ENCODE measurements at places on chromosomes 2 and 18.

GRCh38 chr2:200275295-200276013, 31.0 kb upstream of the SPATS2L start:
- no peak for DNase-seq

DNA sequence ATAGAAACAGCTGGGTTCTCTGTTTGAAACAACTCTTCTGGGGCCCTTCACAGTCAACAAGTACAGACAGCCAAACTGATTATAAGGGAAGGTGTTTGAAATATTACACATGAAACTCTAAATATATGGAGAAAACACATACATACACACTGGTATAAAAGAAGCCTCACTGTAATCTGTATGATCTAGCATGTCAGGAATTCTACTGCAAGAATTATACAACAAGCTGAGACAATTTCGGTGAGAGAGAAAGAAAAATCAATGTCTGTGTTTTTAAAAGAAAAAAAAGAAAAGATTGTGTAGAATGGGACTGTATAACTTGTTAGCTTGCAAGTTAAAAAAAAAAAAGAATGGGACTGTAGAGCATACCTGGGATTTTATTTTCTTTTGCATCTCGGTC, 26.3 kb downstream of the IRS1 start:
- DNase-seq = no peak

DNA sequence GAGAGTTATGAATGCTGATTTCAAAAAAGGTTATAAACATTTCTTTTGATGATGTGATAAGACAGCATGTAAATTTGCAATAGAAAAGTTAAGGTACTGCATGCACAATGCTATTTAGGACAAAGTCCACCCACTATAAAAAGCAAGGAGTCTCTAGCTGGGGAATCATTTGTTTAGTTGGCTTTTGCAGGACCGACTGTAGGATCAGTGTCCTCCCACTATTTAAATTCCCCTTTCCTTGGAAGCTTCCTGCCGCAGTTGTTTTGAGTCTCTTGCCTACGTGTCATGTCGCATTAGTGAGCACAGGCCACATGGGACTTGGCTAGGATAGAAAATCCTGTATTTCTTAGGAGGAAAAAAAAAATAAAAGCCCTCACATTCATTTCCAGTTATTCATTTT, 13.1 kb downstream of the QPCT start:
- no peak for DNase-seq

- no peak for DNase-seq
Observed at GRCh38 chr2:142872882-142873724, 4.4 kb upstream of the KYNU start.

DNA sequence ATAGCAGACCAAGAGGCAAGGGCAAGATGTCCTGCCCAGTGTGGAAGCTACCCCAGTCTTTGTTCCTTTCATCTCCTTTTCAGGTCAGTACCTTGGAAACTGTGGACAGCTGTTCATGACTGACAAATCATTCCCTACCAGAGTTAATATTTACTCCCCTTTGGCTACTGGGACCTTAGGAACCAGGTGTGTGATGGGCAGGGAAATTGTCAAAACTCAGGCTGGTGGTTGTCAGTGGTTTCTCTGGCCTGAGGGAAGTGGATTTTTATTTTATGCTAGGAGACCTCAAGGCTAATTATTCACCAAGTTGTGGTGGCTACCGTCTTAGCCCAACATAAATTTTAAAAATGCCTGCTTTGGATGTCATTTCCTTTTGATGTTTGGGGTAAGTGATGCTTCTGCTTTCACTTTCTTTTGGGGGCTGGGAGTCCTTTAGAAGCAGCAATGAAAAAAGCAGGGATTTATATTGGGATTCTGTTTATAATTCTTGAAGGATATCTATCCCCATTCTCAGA, 119.3 kb downstream of the SETBP1 start:
- no peak for DNase-seq

DNA sequence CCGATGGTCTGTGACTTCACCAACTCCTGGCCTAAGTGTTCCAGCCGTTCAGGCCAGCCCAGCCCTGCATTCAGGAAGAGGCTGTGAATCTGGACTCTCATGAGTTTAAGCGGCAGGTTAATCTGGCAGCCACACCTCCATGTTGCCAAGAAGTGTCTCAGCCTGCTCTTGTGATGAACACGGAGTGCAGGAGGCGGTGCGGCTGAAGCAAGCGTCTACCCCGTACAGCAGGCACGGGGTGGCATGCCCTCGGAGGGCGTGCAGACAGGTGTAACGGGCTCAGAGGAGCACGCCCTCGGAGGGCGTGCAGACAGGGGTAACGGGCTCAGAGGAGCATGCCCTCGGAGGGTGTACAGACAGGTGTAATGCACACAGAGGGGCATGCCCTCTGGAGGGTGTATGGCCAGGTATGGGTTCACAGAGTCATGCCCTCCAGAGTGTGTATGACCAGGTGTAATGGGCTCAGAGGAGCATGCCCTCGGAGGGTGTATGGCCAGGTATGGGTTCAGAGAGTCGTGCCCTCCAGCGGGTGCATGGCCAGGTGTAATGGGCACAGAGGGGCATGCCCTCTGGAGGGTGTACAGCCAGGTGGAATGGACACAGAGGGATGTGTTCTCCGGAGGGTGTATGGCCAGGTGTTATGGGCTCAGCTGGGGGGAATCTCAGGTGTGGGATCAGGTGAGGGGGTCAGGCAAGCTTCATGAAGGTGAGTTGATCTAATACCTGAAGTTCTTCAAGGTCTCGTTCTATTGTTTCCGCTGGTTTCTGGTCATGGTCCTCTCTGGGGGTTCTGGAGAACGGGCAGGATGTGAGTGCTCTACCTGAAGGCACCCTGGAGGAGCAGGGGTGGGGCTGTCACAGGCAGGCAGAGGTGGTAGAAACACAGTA, 22.6 kb downstream of the CROCC2 start:
- no peak for DNase-seq

DNA sequence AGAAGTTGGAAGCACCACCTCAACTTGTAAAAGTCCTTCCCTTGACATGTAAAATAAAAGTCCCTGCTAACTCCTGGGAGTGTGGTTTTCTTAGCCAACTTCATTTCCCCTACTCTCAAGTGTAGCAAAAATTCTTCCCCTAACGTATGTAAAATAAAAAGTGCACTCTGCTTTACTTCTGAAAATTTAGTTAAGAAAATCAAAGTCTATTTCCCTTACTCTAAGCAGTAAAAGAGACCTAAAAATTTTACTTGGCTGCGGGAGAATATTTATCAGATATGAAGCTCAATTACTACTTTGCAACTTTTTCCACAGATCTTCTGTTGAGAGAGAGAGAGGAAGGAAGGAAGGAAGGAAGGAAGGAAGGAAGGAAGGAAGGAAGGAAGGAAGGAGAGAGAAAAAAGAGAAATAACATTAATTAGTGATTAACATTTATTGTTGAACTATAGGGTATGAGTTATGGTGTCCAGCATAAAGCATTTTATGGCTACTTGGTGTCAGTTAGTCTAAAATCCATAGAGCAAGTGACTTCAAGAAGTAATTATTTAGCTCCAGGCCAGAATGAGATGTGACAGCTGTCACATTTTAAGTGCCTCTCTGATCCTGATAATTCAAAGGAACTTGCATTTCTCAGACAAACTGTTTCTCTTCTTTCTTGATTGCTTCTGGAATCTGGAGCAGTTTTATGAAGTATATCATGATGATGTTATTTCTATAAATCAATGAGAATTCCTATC, 210.3 kb downstream of the TMX3 start:
- DNase-seq = no peak

DNA sequence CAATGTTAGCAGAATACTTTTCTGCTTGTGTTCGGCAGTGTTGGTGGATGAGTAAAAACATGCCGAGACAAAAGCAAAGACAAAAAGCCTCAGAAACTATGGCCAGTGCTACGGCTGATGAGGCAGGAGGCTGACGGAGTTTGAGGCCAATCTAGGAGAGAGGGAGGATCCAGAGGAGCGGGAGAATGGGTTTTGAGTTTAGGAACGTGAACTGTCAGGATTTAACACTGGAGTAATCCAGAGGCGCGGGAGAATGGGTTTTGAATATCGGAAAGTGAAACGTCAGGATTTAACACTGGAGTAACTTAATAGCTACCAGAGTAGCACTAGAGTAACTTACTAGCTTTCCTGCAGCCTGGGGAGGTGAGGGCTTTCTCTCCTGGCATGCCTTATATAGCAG, 37.4 kb downstream of the LYPD6B start:
- DNase-seq = no peak

DNA sequence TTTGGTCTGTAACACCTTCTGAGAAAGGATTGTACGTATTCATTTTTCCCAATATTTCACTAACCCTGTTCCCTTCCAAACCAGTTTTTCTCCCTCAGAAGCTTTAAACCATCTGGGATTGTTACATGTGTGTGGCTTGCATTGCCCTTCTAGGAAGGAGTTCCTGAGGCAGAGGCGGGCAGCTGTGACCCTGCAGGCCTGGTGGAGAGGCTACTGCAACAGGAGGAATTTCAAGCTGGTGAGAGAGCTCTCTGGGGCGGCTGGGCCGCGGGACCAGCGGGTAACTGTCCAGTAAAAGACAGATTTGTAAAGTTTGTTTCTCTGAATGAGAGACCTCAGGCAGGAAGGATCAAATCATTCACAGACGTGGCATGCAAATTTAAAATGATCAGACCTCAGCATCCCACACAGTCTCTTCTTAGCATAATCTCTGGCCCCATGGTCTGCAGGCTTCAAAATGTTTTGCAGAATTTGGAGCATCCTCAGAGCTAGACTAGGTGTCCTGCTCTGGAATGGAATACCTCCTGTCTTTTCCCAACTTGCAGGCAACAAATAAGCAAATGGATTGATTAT, 40.2 kb upstream of the GPR17 start:
- DNase-seq = no peak
